ENCODE measurements at places on chromosomes 4 and X. TPM values are rescaled to one million over a fixed set of nuclear protein-coding genes. Genes with fewer than 3 reads are reported as not detected.

The CCDC149 gene
- total RNA-seq = 36.4 TPM

The DIPK2B gene
- total RNA-seq = 32.2 TPM

The ARHGEF9 gene
- total RNA-seq = 68.9 TPM

- no peak for DNase-seq
Observed at GRCh38 chr4:28256295-28256694, 1395.7 kb downstream of the STIM2 start.

DNA sequence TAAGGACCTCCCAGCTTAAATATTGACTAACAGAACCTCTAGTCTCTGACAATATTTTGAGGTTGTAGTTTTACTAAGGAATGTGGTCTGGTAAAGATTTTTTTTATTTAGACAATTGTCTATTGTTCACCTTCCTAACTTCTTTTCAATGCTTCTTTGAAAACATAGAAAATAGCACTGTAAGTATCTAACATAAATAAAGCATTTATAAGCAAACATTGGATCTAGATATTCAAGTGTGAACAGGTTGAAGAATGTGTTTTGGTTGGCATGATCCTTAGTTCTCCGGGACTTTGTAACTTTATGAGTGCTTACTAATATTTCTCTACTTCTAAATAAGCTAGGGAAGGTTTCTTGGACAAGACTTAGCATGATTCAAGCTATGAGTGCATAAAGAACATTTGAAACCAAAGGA, 285.4 kb upstream of the ARSJ start:
- DNase-seq = no peak

DNA sequence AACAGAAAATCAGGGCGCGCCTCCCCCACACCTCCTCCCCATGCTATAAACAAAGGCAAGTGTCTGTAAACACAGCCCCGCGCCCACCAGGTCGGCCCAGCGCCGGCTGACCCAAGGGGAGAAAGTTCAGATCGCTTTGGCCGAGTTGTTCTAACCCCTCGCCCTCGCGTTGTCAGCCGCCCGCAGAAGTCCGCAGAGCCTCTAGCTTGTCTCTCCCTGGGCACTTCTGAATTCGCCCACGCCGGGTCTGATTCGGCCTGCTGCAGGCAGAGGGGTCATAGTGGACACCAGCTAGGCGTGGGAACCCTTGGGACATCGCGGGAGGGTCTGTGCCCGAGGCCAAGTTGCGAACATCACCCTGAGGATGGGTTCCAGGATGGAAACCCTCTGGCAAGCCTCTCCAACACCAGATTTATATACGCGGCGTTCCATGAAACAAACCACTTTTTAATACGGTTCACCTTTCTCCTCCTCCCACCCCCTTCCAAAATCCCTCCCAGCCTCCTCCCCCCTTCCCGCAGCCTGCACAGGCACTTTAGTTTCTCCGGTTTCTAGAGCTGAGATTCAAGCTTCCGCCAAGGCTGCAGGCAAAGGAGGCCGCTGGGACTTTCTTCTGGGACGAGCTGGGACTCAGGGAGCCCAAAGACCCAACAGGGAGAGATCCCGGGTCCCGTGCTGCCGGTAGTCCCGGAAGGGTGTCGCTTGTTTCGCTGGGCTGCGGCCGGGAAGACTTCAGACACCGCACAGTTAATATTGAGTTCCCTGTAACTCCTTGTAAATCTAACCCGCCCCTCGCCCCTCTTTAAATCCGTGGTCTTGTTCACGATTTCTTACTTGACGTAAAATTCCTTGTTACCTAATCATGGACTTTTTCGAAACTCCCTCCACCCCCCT, 4.7 kb downstream of the HAND2 start:
- DNase-seq = peak; percentile 78

DNA sequence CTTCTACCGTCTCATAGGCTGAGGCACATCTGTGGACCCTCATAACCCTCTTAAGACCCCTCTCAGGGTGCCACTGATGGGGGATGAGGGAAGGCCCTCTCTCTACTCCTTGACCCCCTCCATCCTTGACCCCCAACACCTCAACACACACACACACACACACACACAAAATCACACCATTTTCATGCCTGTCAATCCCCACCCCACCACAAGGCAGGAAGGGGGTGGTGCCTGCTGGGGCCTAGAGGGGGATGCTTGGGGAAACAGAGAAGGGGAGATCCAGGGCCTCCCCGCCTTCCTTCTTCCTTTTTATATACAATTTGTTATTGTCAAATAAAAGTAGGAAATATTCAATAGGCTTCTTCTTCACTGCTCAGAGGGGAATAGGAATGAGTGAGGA, 1.2 kb upstream of the EBP start:
- peak; percentile 38 for DNase-seq

- DNase-seq = no peak
Observed at GRCh38 chr4:137960371-137961050, 281.6 kb downstream of the SLC7A11 start.

- DNase-seq = no peak
Observed at GRCh38 chrX:19883878-19884277, 3.5 kb downstream of the SH3KBP1 start.

Measured in posterior vena cava (tissue), 2 donors.